CD8-positive, alpha-beta memory T cell (primary cell): ENCODE measurements at places on chromosomes 16 and 17.

GRCh38 chr17:1386265-1386664 lies 13.8 kb downstream of the YWHAE start:
- no peak for DNase-seq

DNA sequence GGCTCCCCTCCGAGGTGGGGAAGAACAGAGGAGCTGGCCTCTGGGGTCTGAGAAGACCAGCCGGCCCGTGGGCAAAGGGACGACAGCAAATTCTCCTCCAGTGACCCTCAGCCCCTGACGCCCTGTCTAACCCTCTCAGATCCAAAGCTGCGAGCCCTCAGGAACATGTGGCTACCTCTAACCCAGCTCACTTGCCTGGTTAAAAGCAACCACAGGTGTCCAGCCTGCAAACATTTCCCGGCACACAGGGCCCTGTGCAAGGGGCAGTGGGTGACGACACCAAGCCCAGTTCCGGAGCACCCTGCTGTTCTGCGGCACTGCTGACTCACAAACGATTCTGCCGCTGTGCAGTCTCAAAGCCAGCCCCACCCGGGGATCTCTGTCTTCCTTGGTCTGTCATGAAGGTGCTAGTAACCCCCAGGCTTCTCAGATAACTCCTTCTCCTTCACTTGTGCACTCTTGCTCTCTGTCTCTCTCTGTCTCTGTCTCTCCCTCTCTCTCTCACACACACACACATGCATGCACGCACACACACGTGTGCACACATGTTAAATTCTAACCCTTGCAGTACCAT lies 23.0 kb downstream of the WNT3 start:
- no peak for DNase-seq

DNA sequence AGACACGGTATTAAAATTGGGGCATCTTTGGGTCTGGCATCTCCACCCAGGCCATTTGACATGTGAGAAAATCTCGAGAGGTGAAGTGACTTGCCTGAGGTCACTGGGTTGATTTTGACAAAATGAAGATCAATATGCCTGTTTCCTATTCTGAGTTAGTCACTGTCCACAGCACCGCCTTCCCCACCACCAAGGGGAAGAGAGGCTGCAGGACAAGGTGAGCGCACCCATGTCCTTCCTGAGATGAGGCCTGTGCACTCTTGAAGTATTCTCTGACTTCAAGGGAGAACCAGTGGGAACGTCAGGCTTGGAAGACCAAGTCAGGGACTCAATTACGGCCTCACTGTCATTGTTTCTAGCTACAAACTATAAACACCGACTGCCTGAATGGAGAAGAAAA lies 49.9 kb upstream of the WSB1 start:
- no peak for DNase-seq

DNA sequence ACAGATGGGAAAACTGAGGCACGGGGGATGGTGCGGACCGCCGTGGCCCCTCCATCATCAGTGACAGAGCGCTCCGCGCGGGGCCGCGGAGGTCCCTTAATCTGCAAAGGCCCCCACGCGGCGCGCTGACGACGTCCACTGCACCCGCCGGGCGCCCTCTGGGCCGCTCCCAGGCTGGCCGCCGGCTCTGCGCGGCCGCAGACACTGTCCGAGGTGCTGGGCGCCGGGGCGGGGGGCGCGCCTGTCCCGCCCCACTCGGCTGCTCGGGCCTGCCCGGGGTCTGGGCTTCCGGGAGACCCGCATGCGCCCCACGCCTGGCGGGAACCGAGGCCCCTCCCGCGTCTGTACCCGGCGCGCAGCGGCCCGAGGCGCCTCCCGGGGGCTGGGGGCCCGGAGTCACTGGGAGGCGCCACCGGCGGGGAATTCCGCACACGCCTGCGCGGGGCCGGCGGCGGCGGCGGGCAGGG lies 550 bp upstream of the RNF213 start:
- peak; percentile 79 for DNase-seq

DNA sequence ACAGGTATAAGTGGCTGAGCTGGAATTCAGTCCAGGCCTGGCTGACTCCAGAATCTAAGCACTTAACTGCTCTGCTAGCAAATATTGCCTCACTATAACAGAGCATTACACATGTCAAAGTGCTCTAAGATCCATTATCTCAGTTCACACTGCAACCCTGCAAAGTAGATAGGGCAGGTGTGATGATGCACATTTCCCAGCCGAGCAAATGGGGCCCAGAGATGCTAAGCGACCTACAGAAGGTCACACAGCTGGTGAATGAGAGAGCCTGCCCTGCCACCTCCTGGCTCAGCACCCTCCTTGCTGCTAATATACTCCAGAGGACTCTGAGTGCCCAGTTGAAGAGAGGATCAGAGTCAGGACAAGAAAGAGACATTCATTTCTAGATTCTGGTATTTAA lies 73.6 kb upstream of the CCL1 start:
- no peak for DNase-seq

DNA sequence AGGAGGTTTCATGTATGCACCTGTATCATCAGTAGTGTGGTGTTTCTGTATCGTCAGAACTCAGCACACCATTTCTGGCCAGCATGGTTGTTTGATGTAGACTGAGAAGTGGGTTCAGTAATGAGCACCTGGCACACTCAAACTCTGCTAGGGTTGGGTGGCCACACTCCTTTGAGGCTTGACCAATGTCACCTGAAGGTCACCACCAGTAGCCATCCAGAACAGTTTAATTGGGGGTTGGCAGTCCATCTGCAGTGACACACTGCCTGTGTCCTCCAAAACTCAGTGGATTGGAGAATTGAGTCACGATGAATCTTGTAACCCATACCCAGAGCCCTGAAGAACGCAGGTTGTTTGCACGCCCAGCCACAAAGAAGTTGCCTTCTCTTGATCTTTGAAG lies 86.8 kb upstream of the HSBP1 start:
- DNase-seq = no peak

GRCh38 chr17:9768381-9768934 lies 22.9 kb downstream of the DHRS7C start:
- no peak for DNase-seq

DNA sequence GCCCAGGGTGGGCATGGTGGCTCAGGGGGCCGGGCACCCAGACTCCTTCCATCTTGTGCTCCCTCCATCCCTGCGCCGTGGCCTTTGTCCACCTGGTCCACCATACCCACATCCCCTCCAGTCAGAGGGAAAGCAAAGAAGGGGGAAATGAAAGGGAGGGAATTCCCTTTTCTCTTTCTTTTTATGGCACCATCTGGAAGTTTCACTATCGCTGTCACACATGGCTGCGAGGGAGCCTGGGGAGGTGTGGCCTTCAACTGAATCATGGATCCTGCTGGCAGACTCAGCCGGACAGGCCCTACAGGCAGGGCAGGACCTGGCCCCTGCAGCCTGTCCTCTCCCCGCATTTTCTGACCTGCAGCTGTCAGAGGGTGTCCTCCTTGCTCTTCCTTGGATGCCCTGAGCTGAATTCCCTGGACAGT lies 6.2 kb downstream of the SLC12A3 start:
- no peak for DNase-seq

- no peak for DNase-seq
Observed at GRCh38 chr17:27609611-27610303, 21.2 kb upstream of the LGALS9 start.

- no peak for DNase-seq
Observed at GRCh38 chr17:27354491-27355081, 60.7 kb downstream of the WSB1 start.

DNA sequence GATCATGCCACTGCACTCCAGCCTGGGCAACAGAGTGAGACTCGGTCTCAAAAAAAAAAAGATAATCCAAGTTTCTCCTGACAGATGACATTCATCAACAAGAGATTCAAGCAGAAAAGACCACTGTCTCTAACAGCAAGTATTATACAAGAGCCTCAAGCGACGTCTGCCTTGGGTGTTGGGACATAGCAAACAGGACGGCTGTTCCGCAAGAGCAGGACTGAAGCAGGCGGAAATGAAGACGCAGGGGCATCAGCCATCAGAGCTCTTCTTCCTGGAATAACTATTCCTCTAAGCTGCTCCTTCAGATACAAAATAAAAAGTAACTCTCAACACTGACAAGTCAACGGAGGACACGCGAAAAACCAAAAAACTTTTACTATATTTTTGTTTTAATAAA lies 54.0 kb downstream of the ANKRD11 start:
- no peak for DNase-seq

DNA sequence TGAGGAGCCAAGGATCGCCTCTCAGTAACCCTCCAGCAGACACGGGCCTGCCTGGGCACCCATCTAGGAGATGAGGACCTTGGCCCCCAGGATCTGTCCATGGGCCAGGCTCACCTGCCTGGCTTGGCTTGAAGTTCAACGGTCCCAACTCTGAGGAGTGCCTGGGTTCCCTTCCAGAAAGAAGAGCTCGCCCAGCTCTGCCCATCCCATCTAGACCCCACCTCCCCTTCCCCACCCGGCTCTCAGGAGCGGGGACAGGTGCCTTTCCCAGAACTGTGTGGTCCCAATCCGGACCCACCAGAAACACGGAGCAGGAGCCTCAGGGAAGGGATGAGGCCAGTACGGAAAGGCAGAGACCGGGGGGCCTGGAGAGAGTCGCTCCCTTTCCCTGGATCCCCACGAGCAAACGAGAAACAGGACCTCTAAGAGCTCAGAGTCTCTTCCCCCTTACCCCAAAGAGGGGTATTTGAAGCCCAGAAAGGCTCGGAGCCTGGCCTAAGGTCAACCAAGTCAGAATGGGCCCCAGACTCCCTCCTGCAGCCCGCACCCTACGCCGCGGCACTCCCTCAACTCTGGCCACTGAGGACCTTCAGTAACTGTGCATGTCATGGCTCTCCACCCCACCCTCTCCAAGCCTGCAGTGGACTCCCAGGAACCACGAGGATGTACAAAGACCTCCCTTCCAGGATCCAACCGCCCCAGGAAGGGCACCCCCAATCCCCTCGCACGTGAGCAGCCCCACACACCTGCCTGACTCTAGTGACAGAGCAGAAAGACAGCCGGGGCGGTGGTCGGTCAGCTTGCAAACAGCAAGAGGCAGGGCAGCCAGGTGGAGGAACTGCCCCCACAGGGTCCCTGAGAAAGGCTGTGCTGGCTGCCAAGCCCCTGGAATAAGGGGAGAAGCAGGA lies 5.4 kb downstream of the CLUH start:
- DNase-seq = no peak

- DNase-seq = no peak
Observed at GRCh38 chr17:68391561-68392268, 65.6 kb downstream of the WIPI1 start.

- DNase-seq = no peak
Observed at GRCh38 chr16:2009164-2009711, 383 bp downstream of the ZNF598 start.

DNA sequence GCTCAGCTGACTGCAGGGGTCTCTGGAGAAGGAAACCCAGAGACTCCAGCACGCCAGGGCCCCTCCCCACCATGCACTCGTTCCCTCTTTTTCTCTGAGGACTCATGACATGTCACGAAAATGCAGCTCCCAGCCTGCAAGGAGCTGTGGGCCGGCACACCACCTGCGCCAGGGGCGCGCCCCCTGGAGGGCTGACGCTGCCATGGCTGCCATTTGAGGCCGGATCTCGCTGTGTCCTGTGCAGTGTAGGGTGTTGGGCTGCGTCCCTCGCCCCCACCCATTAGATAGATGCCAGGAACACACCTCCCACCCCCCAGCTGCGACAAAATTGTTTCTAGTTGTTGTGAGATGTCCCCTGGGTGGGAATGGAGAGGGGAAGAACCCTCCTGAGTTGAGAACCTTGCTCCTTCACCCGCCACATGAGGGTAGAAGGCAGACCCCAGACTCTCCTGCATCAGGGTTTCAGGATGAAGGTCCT lies 8.2 kb downstream of the SYNGR2 start:
- peak; percentile 84 for DNase-seq

- DNase-seq = no peak
Observed at GRCh38 chr17:68853036-68853435, 102.2 kb downstream of the ABCA8 start.

DNA sequence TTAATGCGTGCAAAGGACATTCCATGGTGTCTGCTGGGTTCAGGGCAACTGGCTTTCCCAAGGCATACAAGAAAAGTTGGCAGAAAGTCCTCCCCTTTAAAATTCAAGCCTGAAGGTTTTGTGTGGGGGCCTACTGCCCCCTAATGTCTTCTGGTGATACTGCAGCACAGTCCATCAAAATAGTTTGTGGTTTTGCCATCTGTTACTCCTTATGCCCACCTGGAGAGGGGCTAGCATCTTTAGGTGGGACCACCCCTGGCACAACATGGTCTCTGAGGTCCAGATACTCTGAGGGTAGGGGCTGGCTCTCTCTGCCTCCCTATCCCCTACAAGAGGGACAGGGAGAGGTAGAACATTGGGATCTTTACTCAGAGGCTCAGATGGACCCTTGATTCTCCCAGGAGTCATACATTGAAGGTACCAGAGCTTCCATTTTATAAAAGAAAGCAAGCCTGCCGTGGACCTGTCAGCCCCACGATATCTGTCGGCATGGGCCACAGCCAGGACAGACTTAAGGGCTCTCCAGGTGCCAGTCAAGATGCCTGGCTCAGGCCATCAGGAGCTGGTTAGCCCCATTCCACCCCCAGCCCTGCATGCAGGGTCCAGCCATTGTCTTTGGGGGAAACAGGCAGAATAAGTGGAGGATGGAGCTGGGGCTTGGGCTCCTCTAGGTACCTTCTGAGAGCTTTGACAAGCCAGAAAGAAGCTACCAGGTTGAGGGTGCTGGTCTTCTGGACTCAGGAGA lies 6.3 kb downstream of the ESRP2 start:
- DNase-seq = peak; percentile 61

DNA sequence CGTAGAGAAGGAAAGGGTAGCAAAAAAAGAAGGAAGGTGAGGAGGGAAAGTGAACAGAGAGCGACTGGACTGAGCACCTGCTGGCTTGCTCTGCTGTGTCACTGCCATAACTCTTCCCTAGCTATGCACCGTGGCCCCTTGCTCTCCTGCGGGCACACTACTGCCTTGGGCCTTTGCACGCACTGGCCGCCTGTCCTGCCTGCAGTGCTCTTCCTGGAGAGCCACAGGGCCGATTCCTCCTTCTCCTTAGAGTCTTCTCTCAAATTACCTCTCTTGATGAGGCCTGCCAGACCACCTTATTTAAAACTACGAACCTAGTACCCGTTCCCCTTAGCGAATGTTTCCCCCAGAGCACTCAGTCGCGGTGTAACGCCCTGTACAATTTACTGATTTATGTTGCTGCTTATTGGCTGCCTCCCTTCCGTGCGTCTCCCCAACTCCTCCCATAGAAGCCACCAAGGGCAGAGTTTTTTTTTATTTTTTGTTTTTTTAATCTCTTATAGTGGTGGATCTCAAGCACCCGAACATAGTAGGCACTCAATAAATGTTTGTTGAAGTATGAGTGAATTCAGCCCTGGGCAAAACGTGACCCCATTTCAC lies 70.3 kb downstream of the RAI1 start:
- DNase-seq = no peak

GRCh38 chr17:81447331-81447933 lies 52.2 kb downstream of the BAHCC1 start:
- DNase-seq = no peak

DNA sequence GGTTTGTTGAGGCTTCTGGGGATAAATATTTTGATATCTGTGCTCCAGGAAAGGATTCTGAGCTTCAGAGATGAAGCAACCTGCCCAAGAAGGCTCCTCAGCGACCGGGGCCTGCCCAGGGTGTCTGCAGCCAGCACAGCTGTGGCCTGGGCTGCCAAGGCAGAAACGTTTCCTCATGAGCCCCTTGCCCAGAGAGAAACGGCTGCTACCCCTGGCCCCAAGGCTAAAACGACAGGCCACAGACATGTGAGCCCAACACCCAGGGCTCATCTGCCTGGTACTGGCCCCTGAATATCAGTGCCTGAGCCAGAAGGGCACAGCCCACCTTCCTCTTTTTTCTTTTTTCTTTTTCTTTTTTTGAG lies 45.4 kb upstream of the RASD1 start:
- DNase-seq = no peak
